SK-N-SH (cell line): ENCODE measurements at places on chromosomes 16 and 17.

GRCh38 chr16:66746048-66746447 is 5.4 kb downstream of the DYNC1LI2 start:
- no peak for DNase-seq

- DNase-seq, result peak; percentile 49
These were observed 836 bp upstream of the MMP15 start for GRCh38 chr16:58024486-58025350.

GRCh38 chr16:72974142-72974769 is 73.7 kb downstream of the ZFHX3 start:
- DNase-seq, result no peak

GRCh38 chr16:57483725-57484514 is 2.4 kb downstream of the DOK4 start:
- DNase-seq, result peak; percentile 78

GRCh38 chr16:67169642-67170167 is 633 bp upstream of the NOL3 start:
- peak; percentile 73 for DNase-seq

GRCh38 chr16:61929776-61930175 is 106.5 kb downstream of the CDH8 start:
- no peak for DNase-seq
